ENCODE measurements at places on chromosomes 4 and X.

GRCh38 chrX:118621081-118621759 is 106.2 kb upstream of the IL13RA1 start:
- DNase-seq, result no peak

DNA sequence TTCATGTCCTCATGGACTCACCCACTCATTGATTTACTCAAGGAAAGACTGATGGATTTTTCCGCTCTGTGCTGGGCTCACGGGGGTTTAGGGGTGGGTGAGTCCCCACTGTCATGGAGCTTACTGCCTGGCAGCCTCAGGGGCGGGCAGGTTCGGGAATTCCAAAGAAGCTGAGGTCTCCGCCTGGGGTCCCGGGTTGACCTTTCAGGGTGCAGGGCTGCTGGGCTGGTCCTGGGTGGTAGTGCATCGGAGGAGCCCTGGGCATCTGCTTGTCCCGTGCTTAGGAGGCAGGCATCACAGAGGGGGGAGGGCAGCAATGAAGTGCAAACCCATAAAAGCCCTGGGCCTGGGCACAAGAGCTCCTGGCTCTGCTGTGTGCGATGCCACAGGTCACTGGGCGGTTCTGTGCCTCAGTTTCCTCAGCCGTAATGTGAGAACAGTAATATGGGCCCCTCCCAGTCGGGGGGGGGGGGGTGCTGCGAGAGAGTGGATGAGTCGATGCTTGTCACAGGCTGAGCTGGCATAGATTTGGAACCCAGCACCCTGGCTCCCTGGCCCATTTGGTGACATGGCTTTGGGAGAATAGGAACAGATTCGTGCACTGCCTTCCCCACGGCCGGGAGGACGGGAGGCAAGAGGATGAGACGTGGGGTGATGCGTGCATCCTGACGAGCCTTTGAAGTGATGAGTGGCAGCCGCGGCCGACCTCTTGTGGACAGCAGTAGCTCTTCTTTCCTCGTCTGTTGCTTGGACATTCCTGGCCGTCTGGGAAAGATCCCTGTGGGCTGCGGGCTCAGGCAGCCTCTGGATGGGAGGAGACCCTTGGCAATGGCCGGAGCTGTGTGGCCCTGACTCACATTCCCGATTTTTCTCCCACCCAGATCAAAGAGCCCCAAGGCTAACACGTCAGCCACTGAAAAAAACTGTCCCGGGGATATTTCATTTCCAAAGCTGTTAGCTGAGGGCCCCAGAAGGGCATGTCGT is 42.0 kb downstream of the PSAPL1 start:
- no peak for DNase-seq

DNA sequence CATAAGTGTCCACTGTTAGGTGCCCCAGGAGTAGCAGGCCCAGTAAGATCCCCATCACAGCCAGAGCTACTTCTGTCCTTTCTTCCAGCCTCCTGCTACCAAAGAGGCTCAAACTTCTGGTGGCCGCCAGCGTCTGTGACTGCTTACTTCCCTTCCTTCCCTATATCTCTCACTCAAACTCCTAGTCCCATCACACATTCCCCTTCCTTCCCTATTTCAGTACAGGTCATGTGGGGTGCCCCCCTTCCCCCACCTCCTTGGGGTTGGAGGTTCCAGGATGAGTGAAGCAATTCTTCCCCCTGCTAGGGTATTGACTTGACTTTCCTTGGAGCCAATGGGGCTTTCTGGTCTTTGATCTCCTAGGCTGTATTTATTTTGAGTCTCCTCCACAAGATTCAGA is at the start of gene VSIG4:
VSIG4 (minus strand) TSS at position 137 of the 400 bp plus-strand sequence; CDS start at position 55, 82 bp downstream.
- DNase-seq, result no peak

DNA sequence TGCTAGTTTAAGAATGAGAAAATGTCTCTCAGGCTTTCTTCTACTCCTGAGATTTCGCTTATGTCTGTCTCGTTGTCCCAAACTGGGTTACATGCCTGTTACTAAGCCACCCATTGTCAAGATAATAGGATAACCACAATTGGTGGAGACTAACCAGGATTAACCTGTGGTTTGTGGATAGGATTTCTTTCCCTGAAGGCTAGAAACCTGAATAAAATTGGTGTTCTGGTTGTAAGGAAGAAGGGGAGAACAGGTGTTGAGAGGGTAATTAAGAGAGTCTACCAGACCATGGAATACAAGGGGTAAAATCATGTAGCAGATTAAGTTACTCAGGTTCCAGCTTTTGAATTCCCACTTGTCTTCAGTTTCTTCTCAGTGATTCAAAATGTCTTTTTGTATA is 225.4 kb downstream of the CPE start:
- no peak for DNase-seq

DNA sequence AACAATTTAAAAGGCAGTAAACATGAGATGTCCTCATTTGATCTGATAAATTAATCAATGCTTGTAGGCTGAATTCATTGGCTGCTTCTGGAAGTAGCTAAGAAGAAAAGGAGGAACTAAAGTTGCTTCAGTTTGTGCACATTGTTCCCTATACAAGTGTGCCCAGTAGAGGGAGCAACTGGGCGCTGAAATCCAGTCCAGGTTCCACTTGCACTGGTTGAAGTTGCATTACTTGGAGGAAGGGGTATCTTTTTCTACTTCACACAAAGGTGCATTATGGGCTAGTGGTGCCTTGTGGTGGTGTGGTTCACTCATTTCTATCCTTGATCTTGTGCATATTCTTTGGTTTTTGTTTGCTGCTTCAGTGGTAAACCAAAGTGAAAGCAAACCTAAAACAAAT is 67.9 kb upstream of the SOX3 start:
- no peak for DNase-seq

DNA sequence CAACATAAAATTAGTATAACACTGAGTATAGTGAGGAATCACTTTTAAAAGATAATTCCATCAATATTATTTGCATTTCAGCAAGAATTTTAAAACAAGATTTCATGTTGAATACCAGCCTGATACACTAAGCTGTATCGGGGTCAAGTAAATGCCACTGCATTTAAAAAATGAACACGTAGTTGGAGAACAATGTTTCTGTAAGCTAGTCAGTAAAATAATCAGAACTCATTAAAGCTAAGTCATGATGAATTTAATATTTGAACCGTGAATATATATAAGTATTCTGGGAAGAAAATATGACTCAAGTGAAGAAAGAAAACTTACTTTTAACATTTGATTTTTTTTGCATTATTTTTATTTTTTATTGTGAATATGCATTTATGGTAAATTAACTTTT is 611.0 kb upstream of the PABPC4L start:
- DNase-seq, result no peak

GRCh38 chr4:89413518-89413917 is 105.9 kb upstream of the GPRIN3 start:
- no peak for DNase-seq

- DNase-seq, result peak; percentile 57
Measured at GRCh38 chr4:2281575-2282343, 19.9 kb upstream of the MXD4 start.

- no peak for DNase-seq
Measured at GRCh38 chr4:159722052-159722451, 619.2 kb downstream of the RAPGEF2 start.

- DNase-seq, result no peak
Measured at GRCh38 chr4:142079959-142080358, 443.6 kb downstream of the IL15 start.

GRCh38 chr4:604131-604530 is 21.2 kb upstream of the PDE6B start:
- DNase-seq, result no peak

DNA sequence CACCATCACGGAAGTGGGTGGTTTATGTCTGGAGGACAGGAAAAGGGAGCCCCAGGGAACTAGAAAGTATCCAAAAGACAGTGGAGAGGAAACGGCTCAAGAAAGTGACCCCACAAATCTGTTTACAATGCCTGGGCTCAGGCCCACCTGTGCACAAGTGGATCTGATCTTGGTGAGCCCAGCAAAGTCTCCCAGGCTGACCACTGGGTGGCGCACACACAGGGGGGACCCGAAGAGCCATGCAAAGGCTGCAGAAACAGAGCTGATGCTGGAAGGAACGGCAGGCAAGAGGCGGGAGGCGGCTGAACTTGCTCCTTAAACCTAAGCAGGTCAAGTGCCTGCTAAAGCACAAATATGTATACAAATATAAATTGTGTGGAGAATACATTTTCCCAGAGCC is 9.6 kb downstream of the HAUS7 start:
- DNase-seq, result no peak

- no peak for DNase-seq
Measured at GRCh38 chr4:105208561-105208960, 61.9 kb downstream of the TET2 start.

- no peak for DNase-seq
Measured at GRCh38 chr4:184932343-184932742, 85.9 kb upstream of the HELT start.

DNA sequence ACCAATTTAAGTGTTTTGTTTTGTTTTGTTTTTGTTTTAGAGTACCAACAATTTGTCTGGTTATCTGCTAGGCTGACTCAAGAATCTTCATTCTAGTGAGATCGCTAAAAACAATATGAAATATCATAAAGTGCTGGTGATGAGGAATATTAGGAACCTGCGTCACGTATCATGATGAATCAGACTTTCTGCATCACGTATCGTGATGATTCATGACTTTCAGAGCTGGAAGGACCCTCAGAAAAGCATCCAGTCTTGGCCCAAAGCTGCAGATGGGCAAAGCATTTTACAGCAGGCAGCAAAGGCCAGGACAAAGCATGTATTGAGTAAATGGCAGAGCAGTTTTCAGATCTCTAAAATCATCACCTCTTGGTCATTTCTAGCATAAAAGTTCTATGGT is 278.0 kb upstream of the BOD1L1 start:
- DNase-seq, result no peak
